ENCODE measurements at places on chromosomes 7 and 10.

DNA sequence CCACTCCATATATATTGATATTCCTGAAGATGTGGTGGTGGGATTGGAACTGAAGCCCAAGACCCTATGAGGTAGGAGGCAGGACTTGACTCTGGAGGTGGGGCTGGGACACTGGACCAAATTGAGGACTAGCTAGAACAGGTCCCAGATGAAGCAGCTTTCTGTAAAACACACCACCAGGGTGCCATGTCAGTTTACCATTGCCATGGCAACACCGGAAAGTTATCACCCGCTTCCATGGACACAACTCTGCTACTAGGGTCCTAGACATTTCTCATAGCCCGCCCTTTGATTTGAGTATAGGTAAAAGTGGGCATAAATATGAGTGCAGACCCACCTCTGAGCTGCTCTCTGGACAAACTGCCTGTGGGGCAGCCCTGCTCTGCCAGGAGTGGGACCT, 490.5 kb upstream of the PFKP start:
- no peak for DNase-seq

- DNase-seq = no peak
Measured at GRCh38 chr7:110148054-110148453, 942.9 kb upstream of the LRRN3 start.

- no peak for DNase-seq
Measured at GRCh38 chr7:1137517-1138167, 22.4 kb downstream of the ZFAND2A start.

DNA sequence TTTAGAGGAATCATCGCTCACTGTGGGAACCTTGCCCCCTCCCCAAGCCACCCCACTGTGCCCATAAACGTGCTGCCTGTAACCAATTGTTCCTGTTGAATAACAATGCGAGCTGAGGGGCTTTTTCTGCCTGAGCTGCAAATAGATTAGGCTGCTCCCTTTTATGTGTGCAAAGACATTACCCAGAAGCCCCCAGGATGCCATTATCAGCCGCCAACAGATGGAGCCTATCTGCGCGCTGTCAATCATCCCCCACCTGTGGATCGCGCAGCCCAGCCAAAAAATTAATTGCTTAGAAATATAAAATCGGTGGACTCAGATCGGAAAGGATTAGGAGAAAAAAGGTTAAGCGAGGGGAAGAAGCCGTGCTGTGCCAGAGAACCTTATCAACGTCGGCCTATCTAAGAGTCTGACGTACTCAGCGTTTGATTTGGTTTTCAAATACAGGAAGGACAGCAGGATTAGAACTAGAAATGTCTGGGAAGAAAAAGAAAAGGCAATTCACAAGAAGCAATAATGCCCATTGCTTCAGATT, 167.3 kb upstream of the MYO3A start:
- no peak for DNase-seq

DNA sequence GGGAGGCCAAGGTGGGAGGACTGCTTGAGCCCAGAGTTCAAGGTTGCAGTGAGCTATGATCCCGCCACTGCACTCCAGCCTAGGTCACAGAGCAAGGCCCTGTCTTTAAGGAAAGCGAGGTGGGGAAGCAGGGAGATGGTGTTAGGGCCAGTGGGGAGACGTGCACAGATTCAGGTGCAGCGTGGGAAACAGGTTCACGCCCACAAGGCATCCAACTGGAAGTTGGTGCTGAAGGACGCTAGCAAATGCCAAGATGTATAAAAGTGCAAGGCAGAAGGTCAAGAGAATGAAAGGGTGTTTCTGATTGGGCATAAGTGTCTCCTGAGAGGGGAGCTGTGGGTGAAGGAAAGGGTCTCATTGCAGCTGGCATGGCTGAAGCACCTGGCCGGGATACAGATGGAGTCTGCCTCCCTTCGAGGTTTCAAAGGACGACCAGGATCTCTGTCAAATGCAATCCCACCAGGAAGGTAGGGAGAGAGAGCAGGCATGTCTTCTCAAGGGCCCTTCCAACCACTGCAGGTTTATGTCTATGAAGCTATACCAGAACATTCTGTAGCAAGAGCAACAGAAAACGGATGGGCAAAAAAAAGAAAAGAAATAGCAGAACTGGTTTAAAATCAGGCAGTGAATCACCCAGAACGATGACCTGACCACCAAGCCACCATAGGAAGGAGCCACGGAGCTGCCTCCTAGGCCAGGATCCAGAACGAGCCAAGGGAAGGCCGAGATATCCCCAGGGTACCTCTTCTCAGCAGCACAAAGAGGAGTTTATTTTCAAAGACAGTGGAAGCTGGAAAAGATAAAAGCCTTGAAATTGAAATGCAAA, 43.2 kb downstream of the GSDME start:
- DNase-seq = no peak

DNA sequence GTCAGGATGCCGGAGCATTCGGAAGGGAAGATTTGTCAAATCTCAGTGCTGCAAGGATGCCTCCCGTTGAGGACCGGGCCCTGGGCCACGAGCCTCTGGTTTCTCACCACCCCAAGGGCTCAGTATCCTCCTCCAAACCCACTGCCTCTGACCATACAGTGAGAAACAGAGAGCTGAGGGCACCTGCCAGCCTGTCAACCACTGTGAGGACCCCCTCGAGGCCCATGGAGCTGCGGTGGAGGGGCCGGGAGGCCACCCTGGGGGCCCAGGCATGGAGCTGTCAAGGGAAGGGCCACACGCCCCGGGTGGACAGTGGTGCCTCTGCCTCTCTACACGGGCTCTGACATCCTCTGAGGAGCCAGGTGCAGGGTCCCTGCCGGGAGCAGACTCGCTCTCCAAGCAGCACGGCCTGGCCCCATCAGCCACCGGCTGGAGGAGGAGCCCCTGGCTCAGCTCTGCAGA, 248.0 kb upstream of the TCERG1L start:
- no peak for DNase-seq

DNA sequence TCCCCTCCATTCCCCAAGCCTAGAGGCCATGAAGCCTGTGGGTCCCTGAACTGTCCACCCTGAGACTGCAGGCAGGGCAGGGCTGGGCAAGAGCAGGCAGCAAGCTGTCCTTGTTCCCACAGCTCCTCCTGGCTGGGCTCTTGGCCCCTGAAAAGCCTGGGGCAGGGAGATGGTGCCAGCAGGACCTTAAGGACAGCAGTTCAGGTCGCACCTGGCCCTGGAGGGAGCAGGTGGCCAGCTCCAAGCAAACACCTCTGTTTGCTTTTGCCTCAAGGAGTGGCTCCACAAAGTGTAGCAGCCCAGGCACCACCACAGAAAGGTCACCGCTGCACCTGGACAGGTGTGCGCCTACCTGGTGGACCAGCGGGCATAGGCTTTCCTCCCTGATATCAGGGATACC, 5.2 kb downstream of the RET start:
- no peak for DNase-seq

DNA sequence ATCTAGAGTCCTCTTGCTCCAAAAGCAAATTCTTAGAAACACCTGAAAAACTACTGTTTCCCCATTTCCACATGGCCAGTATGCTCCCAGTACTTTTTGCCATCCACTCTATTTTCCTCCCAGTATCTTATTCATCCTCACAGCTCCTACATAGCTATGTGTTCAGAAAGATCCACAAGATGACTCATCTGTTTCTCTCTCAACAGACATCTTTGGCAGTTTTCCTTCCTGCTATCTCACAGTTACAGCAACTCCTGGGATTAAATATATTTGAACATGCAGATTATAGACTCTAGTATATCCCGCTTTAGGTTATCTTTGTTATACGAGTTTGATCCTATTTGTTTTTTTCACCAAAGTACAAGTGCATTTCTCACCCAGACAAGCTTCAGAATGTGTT, 675.6 kb upstream of the POT1 start:
- DNase-seq = no peak

DNA sequence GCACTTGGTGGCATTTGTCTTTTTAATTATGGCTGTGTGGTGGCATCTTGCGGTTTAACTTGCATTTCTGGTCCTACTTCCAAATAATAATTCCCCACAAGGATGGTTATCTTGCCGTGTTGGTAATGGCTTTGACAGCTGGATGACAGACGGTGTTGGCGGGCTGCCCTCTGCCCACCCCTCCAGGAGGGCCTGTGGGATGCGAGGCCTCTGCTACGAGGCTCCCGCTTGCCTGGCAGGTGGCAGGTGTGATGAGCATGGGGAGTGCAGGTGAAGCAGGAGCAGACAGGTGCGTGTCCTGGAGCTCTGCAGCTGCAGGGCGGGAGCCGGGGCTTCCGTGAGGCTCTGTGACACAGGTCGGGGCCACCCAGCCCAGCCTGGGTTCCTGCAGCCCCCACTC, 11.8 kb downstream of the INPP5A start:
- DNase-seq = no peak

Data from stimulated activated CD4-positive, alpha-beta T cell treated with anti-CD3 and anti-CD28 coated beads, Interleukin-4, amount 100 ng/mL, for 48 hours (primary cell).